ENCODE measurements at places on chromosomes 6 and 20.

DNA sequence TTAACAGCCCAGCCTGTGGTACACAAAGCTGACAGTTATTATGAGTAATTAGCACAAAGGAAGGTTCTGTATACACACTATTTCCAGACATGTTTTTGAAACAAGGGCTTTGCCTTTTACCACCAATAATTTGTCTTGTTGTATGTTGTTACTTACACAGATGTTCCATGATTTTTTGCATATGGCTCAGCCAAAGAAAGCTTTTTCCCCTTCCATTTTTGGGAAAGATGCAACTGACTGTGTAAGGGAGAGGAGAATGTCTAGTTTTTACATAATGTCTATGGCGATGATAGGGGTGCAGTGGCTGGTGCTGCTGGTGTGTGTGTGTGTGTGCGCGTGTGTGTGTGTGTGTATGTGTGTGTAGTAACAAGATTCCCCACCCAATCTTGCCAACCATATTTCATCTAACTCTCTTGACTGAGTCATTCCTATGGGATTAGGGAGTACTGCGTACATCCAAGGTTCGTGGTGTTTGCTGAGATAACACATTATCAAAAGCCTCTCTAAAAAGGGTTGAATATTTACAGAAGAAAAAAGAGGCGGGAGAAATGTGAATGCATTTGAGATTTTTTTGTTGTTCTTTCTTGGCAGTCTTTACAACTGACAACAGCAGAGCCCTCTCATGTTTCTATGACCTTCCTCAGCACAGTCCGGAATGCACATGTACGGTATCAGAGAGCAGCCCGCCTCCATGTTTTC is 192.2 kb downstream of the GMPR start:
- DNase-seq = no peak

GRCh38 chr6:93416571-93417420 is 2.6 kb downstream of the EPHA7 start:
- DNase-seq = no peak

DNA sequence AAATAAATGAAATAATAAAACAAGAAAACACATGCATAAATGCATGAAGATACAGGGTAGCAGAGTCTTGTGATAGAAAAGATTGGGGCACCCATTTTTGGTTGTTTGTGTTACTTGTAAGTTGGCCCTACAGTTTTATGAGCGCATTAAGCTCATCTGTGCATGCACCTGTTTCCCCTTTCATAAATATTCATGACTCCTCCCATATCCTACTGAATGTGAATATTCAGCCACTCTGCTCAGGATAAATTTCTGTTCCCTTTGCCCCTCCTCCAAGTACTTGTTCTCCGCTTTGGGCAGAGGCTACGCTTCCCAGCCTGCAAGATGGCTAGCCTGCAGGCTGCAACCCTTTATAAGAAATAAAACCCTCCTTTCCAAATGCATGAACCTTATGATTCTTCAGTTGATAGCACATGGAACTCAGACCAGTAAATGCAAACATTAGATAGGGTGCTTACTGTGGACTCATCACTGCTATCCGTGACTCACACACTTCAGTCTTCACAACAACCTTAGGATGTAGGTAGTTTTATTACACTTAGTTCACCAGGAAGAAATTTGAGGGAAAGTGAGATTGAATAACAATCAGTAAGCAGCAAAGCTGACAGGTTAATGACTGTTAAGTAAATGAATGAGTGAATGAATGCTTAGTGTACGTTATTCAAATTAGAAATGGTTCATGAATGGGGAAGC is 15.0 kb downstream of the ALDH8A1 start:
- no peak for DNase-seq

- no peak for DNase-seq
Measured at GRCh38 chr6:147058786-147059385, 145.3 kb upstream of the STXBP5 start.

DNA sequence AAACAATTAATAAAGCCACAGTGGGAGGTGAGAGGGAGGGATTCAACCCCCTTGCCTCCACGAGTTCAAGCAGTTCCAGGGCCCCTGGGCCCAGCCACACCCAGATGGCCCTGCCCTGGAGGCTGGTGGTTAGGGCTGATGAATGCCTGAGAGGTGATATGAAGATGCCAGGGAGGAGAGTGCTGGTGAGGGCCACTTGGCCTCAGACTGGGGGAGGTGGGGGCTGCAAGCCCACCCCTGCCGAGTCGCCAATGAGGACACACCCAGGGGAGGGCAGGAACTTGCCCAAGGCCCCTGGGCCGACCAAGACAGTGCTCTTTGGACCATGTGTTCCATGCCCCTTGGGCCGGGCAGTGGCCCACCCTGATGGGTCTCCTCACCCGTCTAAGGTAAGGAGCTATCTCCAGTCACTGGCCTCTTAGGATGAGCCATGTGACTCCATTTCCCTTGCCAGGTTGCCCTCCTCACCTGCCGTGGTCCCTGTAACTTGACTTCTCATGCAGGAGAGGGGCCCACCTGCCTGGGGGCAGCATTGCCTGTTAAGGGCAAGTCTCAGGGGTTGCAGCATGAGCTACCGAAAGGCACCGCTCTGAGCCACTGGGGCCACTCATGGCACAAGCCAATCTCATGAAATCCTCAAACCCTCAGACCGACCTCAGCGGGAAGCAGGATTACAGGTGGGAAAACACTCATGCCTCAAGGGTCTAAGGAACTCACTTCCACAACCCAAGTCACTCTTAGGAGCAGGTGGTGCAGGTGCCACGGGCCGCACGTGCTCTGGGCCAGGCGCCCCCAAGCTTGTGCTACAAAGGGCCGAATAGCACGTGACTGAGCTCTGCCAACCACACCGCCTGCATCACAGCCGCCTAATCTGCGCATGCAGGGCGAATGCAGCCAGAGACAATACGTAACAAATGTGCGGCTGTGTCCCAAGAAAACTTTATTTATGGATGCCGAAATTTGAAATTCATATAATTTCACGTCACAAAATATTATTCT is 147.4 kb upstream of the MLN start:
- no peak for DNase-seq

GRCh38 chr6:13918686-13919250 is 6.0 kb upstream of the RNF182 start:
- no peak for DNase-seq

- DNase-seq = no peak
Measured at GRCh38 chr6:85460154-85460920, 10.5 kb downstream of the NT5E start.

GRCh38 chr6:80158478-80158989 is 52.1 kb downstream of the BCKDHB start:
- no peak for DNase-seq

GRCh38 chr6:85261271-85261670 is 188.6 kb upstream of the NT5E start:
- DNase-seq = no peak

- DNase-seq = no peak
Measured at GRCh38 chr20:19682249-19682648, 75.8 kb upstream of the RIN2 start.

DNA sequence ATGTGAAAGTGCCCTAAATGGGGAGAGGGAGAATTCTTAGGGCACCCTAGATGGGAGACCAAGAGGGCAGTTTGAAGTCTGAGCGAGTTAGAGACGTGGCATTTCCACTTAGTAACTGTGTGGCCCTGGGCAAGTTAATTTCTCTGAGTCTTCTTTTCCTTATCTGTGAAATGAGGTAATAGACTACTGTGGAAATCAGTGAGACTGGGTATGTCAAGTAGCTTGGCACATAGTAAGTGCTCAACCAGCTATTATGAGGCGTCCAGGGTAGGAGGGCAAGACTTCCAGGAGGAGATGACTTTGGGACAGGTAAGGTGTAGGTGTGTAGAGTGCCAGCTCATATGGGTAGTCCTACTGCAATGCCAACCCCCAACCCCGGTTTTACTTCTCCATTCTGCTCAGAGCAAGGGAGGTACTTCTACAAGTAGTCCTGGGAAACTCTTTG is 770 bp downstream of the KIF3B start:
- no peak for DNase-seq

DNA sequence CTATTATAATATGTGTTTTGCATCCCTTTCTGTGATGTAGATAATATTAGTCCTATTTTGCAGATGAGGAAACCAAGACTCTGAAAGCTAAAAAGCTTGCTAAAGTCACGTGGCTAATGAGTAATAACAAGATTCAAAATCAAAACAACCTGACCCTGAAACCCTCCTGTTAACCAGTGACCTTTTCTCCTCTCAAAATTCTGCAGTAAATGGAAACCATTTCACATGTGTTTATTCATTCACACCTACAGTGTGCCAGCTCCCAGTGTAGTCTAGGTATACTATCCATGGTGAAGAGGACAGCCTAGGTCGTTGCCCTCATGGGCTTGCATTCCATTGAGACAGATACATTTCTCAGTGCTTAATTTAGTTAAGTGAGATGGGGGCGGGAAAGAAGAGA is 30.6 kb upstream of the PHACTR2 start:
- no peak for DNase-seq

GRCh38 chr6:99241905-99242534 is 107.5 kb downstream of the FAXC start:
- DNase-seq = no peak

GRCh38 chr6:146289816-146290588 is 253.6 kb upstream of the RAB32 start:
- no peak for DNase-seq

DNA sequence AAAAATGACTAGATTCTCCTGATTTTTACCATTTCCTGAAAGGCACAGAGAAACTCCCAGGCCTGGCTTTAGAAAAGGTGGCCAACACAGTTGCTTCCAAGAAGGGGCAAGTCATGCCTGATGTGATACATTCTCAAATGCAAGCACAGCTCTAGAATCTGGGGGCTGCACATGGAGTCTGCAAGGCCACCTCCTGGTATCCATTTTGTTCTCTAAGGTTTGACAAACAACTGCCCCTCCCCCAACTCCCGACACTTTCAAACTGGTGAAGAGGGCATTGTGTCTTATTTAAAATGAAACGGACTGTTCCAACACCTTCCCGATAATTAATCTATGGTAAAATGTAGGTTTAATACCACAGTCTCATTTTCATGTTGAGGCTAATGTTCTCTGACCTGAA is 220.2 kb upstream of the CEP162 start:
- no peak for DNase-seq

- DNase-seq = no peak
Measured at GRCh38 chr20:40486297-40486696, 202.7 kb downstream of the MAFB start.

GRCh38 chr6:18485660-18486435 is 98.7 kb downstream of the RNF144B start:
- DNase-seq = no peak

DNA sequence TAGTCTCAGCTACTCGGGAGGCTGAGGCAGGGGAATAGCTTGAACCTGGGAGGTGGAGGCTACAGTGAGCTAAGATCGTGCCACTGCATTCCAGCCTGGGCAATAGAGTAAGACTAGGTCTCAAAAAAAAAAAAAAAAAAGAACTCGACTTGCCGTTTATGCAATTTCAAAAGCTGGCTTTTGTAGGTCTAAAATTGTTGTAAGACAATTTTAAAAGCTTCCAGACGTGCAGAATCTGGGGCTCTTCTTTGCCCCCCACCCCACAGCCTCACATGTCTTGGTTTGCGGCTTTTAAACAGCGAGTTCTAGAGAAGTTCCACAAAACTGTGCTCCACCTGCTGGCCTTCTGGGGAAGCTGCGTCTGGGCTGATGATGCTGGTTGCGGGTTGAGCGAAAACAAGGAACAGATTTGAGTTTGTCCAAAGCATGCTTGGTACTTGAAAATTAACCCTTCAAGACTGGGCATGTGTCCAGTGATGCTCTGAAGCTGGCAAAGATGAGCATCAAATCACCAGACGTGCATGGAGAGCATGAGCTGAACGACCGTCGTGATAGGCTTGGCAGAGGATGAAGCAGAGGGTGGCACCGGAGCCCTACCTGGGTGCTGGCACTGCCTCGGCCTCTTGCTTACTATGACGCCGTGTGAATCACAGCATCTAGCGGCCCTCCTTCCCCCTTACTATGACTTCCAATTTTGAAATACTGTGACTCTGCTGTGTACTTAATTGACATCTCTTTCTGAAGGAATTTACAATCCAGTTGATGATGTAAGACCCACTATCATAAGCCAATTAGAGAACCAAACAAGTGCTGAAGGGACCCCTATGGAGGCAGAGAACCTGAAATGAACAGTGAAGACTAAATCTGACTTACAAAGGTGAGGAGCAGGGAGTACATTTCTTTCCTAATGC is 171.4 kb downstream of the GMPR start:
- DNase-seq = peak; percentile 57

- no peak for DNase-seq
Measured at GRCh38 chr6:23478312-23478711, 647.7 kb upstream of the NRSN1 start.

DNA sequence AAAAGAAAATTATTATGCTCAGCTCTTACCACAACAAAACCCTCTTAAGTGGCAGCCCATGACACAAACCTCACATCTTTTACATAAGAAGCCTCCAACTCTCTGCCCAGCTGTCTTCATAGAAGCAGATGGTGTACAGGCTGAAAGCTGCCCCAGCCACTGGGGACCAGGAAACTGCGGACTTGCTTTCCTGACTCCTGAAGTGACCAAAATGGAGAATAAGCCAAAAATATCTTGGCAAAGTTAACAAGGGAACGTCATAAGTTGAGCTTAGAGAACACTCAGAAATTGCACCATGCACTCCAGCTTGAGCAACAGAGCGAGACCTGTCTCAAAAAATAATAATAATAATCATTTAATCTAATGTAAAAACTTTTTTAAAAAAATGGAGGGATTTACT is 160.3 kb upstream of the CDYL start:
- DNase-seq = no peak

GRCh38 chr6:113894712-113895674 is 37.8 kb downstream of the MARCKS start:
- no peak for DNase-seq

- DNase-seq = no peak
Measured at GRCh38 chr6:135423649-135424128, 73.9 kb downstream of the AHI1 start.

- no peak for DNase-seq
Measured at GRCh38 chr6:81844686-81845085, 92.2 kb upstream of the TENT5A start.

DNA sequence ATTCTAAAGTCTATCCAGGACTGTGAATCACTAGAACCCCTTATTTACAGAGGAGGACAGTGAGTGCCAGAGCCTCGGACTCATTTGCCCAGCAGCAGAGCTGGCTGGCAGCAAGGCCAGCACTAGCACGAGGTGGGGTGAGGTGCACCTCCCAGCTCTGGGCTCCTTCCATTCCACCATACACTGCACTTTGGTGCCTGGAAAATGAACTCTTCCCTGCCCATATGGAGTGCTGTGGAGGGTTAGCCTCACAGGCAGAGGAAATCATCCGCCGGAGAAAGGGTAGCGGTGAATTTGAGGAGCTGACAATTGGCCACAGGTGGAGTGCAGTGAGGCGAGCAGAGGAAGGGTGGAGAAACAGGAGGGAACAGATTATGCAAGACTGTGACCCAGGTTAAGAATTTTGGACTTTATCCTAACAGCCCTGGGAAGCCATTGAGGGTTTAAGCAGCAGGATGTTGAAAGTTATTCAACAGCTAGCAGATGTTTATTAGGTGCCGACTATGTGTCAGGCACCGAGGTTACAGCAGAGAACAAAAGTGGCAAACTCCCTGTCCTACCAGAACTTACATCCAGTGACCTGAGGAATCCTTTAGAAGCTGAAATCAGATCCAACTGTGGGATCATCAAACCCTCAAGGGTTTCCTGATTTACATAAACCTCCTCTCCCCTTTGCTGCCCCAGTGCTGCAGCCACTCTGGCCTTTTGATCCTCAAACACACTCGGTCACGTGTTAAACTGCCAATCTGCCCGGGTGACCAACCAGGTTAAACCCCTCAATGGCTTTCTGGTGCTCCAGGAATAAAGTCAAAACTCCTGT is 6.2 kb downstream of the TRIM26 start:
- no peak for DNase-seq
